Endothelial cell (in vitro differentiated cells): ENCODE measurements at places on chromosomes 4 and X. TPM values are rescaled to one million over a fixed set of nuclear protein-coding genes. Genes with fewer than 3 reads are reported as not detected.

DNA sequence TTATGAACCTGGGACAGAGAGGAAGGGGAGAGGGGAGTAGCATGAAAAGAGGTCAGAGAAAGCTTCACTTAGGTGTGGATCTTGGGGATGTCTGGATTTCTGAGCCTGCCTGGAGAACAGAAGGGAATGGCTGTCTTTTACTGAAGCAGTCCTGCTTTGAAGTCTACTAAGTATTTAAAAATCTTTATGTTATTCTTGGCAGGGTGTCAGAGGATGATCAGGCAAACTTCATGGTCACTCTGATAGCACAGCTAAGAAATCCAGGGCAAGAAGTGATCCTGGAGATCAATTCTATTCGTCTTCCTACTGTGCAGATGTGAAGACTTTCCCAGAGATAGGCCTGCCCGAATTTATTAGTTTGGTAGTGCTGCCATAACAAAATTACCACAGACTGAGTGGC lies 464.4 kb upstream of the BOD1L1 start:
- no peak for DNase-seq

DNA sequence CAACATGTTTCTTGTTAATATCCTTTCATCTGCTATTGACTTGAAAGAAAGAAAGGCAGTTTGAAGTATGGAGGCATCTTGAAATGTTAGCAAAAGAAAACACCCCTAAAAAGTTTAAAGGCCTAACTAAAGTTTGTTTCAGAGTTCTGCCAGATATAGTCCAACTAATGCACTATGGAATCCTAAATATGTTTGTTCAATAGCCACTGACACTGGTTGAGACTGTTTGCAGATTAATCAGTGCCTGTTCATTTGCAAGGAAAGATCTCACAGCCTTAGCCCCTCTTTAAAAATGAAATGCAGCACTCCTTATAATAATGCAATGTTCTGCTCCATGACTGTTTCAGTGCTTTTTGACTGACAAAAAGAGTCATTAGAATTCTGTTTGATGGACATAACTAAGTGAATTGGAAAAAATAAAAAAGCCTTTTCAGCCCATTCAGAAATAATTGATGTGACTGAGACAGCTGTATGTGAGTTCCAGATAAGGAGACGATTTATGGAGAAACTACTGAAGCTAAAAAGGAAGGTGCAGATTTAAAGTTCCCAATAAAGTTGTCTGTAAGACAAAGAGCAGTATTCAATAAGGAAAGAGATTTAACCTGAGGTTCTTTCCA lies 192.0 kb downstream of the PCDH7 start:
- no peak for DNase-seq

The ABLIM2 gene
- total RNA-seq = 0.74 TPM

GRCh38 chr4:125421547-125421946 lies 106.8 kb downstream of the FAT4 start:
- no peak for DNase-seq

DNA sequence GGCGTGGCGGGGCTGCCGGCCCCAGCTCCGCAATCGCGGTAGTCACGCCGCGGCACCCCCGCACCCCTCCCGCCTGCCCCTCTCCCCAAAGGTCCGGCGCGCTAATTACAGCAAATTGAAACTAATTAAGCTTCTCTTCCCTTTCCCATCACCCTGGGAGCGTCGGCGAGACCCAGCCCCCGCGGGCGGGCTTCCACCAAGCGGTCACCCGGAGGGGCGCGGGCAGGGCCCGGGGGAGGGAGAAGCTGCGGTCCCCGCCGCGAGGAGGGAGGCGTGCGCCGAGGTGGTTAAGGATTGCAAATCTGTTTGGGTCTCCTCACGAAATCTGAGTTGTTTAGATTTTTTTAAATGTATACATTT lies 13.1 kb downstream of the ARX start:
- no peak for DNase-seq
